Left forelimb (tissue), 1 donor: ENCODE measurements at places on chromosomes 7 and 10.

GRCh38 chr10:77177589-77177988, 460.0 kb downstream of the KCNMA1 start:
- no peak for DNase-seq

GRCh38 chr7:131038153-131038552, 289.5 kb upstream of the MKLN1 start:
- DNase-seq = no peak

DNA sequence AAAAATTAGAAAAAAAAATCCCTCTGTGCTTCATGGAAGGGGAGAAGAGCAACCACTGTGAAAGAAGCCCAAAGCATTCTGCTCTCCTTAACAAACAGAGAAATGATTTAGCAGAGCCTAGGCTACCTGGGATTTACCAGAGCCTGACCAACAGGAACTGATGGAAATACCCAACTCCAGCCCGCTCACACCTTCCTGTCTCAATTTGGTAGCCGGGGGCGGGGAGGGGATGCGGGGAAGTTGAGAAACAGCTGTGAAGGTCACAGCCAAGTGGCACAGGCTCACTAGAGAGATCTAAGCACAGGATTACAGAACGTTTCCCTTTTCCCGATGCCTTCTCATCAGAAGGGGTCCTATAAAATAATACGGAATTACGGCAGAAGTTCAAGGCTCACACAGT, 17.6 kb downstream of the RSU1 start:
- DNase-seq = no peak

- DNase-seq = no peak
Measured at GRCh38 chr7:18201350-18201749, 173.7 kb upstream of the PRPS1L1 start.

GRCh38 chr7:65746398-65746669, 126.5 kb upstream of the VKORC1L1 start:
- no peak for DNase-seq

DNA sequence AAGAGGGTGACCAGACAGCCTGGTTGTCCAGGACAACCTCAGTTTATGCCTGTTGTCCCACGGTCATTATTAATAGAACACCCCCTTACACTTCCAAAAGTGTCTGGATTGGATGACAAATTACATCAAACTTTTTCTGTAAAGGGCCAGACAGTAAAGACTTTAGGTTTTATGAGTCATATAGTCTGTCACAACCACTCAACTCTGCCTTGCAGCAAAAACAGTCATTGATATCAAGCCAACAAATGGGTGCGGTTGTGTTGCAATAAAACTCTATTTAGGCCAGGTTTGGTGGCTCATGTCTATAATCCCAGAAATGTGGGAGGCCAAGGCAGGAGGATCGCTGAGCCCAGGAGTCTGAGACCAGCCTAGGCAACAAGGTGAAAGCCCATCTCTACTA, 66.7 kb upstream of the ATP6V0A4 start:
- no peak for DNase-seq

DNA sequence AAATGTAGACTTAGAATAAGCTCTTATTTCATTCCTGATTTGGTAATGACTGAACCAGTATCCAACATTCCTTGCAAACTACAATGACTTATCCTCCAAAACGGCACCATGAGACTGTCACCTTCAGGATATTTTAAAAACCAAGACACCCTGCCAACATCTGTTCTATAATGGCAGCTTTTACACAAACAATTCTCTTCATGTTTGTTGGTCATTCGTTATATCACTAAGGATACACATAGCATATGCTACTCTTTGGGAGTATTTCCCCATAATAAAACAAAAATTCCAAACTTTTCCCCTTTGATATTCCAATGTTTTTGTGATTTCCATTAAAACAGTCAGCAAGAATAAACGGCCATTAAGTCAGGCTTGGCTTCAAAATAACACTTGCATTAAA, 215.4 kb downstream of the GLI3 start:
- no peak for DNase-seq

DNA sequence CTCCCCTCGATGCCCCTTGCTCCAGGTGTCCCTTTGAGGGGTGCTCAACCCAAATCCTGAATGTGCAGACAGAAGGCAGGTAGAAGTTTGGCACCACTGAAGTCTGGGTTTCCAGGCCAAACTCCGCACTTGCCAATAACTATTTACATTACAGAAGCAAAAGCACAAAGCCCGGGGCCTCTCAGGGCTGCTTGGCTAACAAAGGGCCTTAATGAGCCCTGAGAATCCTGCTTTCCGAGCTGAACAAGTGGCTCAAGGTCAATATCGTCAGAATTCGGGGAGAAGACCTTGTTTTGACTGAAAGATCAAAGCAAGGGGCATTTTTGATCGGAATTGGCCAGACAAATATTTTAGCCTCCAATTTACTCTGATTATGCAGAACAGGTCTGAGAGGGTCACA, 189.9 kb downstream of the HERPUD2 start:
- DNase-seq = no peak

- DNase-seq = no peak
Measured at GRCh38 chr7:114718861-114719260, 203.0 kb upstream of the MDFIC start.

DNA sequence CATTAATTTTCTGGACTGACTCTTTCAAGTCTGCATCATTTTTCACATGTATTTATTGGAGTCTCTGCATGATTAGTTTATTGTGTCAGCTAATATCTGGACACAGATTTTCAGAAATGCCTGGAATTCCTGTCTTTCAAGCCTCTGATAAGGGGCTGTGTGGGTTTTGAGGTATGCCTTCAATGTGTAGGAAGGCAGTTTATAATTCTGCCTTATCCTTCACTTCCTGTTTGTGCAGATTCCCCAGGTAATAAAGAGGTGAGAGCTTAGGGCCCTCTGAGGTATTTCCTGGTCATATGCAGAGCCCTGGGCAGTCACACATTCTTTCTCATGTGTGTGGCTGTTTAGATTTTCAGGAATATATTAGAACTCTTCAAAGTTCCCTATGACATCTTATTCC, 79.4 kb upstream of the PRKCQ start:
- DNase-seq = no peak

DNA sequence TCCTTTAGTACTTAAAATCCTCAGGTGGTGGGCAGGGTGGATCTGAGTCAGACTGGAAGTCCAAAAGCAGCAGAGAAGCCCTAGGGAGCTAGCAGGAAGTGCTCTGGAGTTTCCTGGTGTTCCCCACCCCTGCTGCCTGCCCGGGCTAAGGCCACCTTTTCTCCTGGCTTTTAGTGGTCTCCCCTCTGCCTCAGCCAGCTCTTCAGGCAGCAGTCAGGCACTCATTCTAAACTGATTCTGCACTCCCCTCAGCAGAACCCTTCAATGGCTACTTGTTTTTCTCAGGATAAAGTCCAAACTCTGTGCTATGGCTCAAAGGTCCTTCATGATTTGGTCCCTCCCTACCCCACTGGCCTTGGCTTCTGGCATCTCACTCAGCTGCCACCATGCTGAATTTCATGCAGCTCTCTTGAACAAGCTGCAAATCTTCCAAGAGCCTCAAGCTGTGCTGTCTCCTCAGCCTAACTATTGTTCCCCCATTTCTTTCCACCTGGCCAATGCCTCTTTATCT, 28.9 kb upstream of the DNMBP start:
- no peak for DNase-seq

- no peak for DNase-seq
Measured at GRCh38 chr7:127392182-127392565, 334 bp downstream of the ZNF800 start.

DNA sequence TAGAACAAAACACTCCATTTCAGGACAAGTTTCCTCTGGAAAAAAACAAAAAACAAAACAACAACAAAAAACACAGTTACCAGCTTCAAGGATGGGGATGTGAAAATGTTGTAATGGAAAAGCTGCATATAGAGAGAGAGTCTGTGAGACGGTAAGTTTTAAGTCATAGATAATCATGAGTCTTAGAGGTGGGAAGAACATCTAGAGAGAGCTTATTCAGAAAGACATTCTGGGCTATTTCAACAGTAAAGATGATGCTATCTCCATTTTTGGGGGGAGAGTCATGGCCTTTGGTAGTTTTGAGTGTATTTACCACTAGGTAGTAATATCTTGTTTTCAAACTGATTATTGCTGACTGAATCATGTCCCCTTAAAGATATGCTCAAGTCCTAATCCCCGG, 23.3 kb upstream of the INPP5F start:
- no peak for DNase-seq

GRCh38 chr7:101784292-101785127, 32.9 kb upstream of the CUX1 start:
- no peak for DNase-seq

- no peak for DNase-seq
Measured at GRCh38 chr10:116132780-116133399, 140.1 kb downstream of the GFRA1 start.

GRCh38 chr7:82472966-82473365, 29.4 kb upstream of the CACNA2D1 start:
- no peak for DNase-seq

DNA sequence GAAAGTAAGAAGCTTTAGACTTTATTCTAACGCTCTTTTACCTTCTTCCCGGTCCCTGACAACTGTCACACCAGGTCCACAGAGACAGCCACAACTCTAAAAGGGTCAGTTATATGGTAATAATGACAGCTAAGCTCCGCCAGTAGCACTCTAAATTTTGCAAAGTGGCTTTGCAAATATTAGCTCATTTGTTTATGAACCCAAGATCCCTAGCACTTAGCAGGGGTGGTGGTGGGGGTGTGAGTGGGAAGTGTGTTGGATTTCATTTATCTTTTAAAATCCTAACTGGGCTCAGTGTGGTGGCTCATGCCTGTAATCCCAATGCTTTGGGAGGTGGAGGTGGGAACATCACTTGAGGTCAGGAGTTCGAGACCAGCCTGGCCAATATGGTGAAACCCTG, 34.8 kb upstream of the SDK1 start:
- DNase-seq = no peak

DNA sequence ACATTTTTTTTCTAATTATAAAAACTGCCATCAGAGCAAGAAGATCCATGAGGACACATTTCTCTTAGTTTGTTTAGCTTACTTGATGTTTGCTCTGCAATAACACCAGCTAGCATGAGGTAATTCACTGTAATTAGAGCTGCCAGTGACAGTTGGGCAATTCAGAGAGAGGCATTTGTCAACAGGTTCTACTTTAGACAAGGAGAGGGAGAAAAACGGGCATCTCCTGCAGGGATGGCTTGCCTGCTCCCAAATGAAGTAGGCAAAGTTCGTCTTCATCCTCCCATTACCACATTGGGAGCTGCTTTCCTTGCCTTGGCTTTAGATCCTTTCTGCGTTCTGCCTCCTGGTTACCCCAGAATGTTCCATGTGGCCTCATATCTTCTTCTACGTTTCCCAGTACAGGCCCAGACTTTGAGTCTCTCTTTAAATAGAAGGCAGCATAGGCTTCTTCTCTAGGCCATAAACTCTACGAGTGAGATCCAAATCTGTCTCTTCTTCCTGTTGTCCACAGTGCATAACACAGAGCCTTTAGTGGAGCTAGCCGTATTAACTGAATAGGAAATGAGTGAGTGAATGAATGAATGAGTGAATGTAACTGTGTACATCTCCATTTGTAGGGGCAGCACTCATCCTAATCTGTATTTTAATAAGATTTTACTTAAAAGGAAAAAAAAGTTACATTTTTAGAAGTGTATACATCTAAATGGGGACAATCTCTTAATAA, 21.2 kb downstream of the ASB15 start:
- DNase-seq = no peak

DNA sequence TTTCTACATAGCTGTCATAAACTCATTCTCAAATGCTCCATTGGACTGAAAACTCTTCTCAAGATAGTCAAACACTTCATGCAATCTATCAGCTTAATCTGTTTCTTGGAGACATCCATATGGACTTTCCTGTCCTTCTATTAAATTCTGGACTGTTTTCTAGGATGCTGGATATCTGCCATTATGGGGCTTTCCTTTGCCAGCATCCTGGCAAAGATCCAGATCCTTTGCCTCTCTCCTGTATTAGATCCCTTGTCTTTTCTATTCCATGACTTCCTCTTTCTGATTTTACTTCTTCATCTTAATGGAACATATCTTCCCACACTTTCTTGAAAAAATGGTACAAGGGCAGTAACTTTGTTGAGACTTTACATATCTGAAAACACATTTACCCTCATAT, 35.9 kb upstream of the SKAP2 start:
- DNase-seq = no peak

DNA sequence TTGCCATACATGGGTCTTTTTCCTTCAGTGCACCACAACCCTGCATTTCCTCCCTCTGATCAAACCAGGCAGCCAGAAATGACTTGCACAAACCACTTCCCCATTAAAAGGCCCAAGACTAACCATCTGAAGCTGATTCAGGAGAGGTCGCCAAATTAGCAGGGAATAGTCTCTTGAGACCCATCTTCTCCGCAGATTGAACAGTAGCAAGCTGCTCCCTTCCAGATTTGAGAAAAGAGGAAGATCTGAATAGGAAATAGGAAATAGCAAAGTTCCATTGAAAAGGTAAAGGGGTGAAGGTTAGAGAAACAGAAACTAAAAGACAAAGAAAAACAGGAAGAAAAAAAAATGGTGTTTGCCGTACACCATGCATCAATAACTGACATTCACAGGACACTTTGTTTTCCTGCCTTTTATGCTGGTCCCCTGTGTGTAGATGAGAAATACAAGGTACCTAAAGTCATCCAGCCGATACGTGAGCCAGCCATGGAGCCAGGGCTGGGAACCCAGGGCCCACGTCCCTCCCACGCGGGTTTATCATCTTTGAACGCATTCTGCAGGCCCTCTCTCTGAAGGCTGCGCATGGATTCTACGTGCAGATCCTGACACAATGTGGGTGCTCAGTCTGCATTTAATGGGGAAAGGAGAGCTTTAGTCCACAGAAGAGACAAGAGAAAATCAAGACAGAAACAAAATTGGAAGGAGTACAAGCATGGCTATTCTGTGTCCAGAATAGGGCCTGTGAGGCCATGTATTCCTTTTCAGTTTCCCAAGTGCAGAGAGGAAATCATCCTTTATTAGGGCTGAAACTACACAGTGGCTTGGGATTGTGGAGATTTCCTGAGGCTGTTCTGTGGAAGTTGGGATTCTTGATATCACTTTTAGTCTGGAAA, 268.4 kb upstream of the NPVF start:
- no peak for DNase-seq

DNA sequence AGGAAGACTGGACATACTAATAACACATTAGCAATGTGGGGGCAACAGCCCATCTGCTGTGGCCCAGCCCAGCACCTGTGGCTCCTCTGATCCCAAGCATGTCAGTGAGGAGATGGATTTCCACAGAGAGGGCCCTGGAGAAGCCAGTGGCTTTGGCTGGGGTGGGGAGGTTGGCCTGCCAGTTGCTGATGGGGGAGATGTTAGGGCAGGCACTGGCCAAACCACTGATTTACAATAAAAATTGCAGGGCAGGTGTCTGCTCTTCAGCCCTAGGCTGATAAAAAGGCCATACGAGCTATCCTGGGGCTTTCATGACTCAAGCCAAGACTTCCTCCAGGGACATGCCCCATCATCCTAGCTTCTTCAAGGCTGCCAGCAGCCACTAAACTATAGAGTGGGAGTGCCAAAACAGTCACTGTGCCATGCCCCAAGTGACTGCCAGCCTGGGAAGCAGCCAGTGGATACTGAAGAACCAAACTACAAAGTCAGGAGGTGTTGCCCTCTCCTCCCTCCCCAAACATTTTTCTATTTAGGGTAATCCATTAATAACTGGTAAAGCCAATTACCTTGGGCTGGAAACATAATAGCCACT, 37.8 kb downstream of the DPCD start:
- DNase-seq = no peak
